ENCODE measurements at places on chromosomes 7 and 10.

DNA sequence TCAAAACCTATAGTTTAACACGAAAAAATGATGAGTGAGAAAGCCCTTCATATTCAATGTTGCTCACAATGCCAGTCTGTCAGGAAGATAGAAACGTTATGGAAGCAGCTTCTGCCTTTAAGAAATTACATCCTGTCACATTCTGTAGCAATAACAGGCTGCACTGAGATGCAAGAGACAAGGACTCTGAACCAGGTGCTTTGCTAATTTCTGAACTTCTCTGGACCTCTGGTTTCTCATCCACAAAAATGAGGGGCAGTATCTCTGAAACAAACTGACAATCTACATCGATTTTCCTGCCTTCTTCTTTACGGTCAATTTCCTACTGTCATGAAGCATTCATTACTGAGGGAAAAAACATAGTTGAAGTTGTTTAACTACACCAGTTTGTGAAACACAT is 234.0 kb downstream of the SNX13 start:
- no peak for DNase-seq

DNA sequence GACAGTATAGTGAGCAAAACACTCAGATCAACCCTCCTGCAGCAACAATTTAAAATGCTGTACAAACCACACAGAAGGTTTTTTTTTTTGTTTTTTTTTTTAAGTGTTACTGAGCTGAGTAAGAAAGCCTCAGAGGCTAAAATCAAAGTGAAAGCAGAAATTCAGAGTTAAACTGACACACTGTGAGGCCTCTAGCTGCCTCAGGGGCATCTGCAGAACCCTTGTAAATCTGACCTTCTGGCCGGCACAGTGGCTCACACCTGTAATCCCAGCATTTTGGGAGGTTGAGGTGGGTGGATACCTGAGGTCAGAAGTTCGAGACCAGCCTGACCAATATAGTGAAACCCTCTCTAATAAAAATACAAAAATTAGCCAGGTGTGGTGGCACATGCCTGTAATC is 7.4 kb upstream of the GNA12 start:
- no peak for DNase-seq

GRCh38 chr7:79912213-79912633 is 222.4 kb upstream of the GNAI1 start:
- no peak for DNase-seq

DNA sequence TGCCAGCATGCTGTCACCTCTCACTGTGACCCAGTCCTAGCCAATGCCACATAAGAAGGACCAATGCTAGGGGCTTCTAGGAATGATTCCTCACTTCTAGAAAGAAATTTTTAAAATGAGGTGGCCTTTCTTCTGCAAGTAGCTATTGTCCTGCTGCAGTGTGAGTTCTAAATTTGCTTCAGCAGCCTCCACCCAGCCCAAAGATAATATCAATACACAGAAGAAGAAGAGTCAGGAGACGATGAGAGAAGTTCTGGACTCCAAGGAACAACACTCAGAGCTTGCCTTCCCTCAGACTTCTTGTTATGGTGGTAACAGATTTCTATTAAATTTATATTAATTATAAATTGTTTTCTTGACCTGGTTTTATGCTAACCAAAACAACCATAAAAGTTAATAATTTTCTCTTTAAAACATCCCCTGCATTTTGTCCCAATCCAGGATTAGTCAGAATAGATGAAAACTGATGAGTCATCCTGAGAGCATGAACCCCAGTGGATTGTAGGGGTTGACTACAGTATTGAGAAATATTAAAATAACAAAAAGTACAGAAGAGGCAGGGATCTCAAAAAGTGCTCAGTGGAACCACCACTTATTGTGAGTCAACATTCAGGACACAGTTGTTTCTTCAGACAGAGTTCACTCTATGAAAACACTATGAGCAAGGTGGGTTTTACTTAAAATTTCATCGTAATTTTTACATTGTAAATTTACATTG is 29.6 kb upstream of the AKR1C2 start:
- no peak for DNase-seq

DNA sequence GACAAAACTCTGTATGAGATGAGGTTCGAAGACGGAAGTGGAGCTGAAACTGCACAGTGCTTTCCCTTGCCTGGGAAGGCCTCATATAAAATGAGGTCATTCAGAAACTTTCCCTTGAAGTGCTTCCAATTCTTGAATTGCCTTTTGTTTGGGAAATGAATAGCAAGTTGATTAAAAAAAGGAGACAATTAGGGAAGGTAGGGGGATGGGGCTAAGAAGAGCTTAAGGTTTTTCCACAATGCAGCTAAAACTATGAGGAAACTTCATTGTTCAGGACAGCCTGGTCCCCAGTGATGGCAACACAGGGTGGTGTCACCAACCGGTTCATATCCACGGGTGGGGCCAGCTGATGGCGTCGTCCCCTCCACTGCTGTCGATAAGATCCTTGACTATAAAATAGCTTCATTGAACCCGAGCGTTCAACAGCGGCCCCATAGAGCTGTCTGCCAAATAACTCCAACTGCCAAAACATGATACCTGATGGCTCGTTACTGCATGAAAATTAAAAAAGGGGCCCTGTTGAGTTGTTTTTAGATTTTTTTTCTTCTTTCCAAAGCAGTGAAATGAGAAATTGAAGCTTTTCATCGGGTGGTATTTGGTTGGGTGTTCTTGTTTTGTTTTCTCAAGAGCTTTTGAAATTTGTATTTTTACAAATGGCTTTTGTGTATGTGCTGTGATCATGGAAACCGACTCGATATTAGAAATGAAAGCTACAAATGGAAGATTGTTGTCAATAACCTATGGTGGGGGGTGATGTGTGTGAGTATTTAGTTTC is 2.8 kb upstream of the CELF2 start:
- DNase-seq, result no peak

- no peak for DNase-seq
These were observed 1511.9 kb downstream of the REEP3 start for GRCh38 chr10:65032867-65033769.

Measured in activated gamma-delta T cell treated with anti-CD3 and anti-CD28 coated beads, Interleukin-2, amount 50 U/mL, for 16 hours (primary cell).